ENCODE measurements at places on chromosomes 13 and 19. TPM values are rescaled to one million over a fixed set of nuclear protein-coding genes. Genes with fewer than 3 reads are reported as not detected.

Gene ZNF563
- total RNA-seq = 3.5 TPM

DNA sequence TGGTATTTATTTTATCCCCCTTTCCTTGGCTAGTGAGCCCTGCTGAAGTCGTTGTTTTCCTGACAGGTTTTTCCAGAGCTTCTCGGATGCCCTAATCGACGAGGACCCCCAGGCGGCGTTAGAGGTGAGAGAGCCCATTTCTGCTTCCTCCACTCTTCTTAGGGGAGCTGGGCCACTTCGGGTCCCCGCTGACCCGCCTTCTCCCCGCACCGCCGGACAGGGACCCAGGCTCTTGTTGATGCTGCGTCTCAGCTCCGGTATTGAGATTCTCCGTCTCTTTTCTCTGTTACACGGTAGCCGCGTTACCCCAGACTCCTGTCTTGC, 306 bp downstream of the SUGT1 start:
- DNase-seq = peak; percentile 77

Gene RFPL4A
- total RNA-seq = not detected

- DNase-seq = no peak
These were observed 23.5 kb downstream of the ZNF180 start for GRCh38 chr19:44476559-44477408.

DNA sequence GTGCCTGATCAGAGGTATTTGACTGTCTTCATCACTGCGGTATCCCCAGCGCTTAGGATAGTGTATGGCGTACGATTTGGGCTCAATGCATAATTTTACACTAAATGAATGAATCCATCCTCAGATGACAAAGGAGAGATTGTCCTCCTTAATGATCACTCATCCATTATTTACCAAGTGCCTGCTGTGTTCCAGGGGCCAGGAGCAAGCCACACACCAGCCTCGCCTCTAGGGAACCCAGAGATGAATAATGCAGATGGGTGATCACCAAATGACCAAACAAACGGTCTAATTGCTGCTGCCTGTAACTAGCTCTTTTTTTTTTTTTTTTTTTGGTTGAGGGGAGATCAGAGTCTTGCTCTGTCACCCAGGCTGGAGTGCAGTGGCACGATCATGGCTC, 5.9 kb upstream of the GPR32 start:
- DNase-seq = no peak

- DNase-seq = no peak
These were observed 365.1 kb downstream of the DNAJC15 start for GRCh38 chr13:43388282-43389034.

DNA sequence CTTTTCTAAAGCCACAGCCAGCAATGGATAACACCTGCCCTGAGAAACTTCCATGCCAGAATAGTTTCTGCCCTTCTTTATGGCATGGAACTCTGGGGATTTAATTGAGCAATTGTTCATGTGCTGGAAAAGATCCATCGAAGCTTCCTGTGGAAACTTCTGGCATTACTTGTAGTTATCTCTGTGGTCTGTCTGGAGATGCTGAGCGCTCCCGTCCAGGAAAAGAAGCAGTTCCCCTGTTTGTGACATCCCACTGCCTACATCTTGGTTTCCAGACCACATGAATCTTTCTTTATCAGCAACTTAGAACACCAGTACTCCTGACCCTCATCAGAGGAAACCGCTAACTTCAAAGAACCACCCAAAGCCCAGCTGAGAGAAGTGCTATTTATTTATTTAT, 24.6 kb downstream of the FLT1 start:
- DNase-seq = no peak

DNA sequence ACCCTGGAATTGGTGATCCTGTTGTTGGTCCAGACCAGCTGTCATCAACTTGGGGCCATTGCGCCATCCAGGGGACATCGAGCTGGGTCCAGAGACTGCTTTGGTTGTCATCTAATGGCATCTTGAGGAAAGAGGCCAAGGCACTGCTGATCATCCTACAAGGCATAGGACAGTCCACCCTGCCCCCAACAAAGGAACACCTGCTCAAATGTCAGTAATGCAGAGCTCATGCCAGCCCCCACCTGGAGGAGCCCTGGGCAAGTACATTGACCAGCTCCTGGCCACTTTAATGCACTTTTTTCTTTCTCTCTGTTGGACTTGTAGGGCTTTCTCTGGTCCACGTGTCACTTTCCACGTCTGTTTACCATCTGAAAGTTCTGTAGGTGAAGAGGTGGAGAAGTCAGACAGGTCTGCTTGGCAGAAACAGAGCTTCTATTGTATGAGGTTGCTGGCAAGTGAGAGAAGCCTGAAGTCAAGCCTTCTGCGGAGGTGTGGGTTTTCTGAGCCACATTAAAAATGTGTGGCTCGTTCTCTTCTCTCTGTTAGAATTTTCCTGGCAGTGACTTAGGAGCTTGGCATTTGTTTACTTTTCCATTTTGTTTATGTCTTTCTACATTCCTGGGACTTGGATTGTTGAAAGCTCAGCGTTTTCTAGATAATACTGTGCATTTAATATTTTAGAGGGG, 124.0 kb upstream of the RNF113B start:
- DNase-seq = no peak

GRCh38 chr13:34900288-34900739, 41.8 kb upstream of the NBEA start:
- DNase-seq = no peak

Gene CLDND2
- total RNA-seq = 0.89 TPM

Gene B3GNT8
- total RNA-seq = 11.0 TPM

DNA sequence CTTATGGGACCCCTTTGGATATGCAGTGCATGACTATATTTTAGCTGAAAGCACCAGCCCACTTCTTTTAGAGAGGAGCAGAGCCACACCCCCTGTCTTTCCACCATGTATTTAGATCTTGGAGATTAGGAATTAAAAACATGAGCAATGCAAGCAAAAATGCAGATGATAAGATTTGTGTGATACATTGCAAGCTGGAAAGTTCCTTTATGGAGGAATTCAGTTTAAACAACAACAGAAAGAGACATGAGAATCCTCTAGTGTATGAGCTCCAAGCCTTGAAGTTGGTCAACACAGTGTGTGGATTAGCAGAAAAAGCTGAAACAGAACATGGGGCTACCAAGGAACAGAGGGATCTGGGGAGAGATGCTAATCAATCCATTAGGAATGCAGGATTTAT, 529.8 kb upstream of the NBEA start:
- no peak for DNase-seq

Gene SYT3
- 2.5 TPM for total RNA-seq

- no peak for DNase-seq
These were observed 122.6 kb downstream of the ATP11A start for GRCh38 chr13:112812306-112813055.

DNA sequence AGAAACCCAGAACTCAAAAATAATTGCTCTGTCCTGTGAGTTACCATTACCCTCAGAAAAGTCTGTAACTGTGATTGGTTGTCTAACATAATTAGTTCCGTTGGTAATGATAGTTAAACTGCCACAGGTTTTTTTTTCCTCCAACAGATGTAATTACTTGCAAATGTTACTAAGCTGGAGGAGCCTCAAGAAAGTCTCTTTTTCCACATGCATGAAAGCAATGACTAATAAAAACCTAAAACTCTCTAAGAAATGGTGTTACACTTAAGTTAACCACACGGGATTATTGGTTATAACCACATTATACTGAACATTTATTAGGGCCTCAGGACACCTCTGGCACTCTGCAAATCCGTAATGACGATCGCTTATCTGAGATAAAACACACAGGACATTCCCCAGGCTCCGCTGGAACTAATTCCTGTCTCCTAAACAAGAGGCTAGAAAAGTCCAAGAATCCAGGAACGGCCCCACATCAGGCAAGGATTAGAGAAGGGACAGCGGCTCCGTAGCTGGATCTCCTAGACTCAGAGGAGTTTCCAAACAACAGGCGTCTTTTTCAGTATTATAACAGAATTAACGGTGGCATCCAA, 753 bp downstream of the ZNF235 start:
- DNase-seq = no peak

DNA sequence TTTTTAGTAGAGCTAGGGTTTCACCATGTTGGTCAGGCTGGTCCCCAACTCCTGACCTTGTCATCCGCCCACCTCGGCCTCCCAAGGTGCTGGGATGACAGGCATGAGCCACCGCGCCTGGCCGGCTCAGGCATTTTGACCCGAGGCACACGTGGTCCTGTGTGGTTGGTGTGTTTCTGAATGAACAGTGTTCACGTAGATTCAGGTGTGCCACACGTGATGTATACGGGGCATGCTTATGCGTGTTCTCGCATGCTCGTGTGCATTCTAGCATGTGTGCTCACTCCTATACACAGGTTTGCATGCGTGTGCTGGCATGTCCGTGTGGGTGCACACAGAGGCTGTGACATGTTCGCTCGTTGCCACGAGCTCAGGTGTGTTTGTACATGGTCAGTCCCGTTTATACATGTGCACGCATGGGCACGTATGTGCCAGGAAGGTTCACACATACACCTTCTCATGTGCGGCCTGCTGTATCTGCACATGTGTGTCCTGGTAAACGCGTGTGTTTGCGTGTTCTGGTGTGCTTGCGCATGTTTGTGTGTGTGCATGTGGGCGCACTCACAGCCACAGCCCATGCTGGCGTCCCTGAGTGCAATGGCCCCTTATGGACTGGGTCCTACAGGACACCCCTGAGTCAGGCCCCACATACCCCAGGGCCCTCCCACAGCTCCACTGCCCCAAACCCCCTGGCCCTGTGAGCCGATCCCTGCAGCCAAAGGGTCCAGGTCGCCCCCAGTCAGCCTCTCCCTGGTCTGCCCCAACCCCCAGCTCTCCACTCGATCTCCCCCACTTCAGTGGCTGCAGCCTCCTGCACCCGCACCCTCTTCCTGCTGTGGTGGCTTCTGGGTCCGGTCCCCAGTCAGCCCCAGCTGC, 20.6 kb upstream of the TCF3 start:
- DNase-seq = no peak

Gene SEMA6B
- 5.1 TPM for total RNA-seq

DNA sequence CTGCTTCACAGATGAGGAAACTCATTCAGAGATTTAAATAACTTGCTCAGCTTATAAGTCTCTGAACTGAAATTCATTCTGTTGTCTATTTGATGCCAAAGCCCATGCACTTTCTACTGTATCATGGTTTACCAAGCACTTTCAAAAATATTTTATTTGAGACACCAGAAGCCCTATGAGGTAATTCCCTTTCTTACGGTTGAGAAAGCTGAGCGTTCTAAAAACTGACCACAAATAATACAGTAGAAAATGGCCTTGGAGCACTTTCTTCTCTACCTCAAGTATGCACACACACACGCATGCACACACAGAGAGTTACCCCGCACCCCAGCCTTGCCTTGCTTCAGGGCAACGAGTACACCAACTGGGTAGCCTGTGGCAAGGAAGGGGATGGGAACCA, 228.5 kb downstream of the RFC3 start:
- DNase-seq = no peak

Gene CYP2A7
- total RNA-seq = not detected

GRCh38 chr13:76735641-76736040, 150.6 kb downstream of the KCTD12 start:
- DNase-seq = no peak

- DNase-seq = no peak
These were observed 4.0 kb downstream of the POSTN start for GRCh38 chr13:37594550-37594949.

DNA sequence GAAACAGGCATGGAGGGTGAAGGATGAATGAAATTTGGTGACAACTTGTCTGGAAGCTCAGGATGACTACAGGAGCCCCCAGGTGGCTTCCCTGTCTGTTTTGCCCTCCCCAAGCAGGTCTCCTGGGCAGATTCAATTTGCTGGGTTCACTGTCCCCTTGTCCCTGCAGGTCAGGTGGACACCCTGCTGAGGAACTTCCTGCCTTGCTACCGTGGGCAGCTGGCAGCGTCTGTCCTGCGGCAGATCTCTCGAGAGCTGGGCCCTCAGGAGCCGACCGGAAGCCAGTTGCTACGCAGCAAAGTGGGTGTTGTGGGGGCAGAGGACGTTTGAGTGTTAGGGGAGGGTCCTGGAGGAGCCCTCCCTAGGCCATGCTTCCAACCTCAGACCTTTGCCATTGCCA, 19.1 kb downstream of the PGLS start:
- no peak for DNase-seq

- DNase-seq = no peak
These were observed 126.7 kb downstream of the MAB21L1 start for GRCh38 chr13:35349673-35350278.

Gene RBM26
- 29.5 TPM for total RNA-seq

- peak; percentile 63 for DNase-seq
These were observed 515 bp upstream of the EFNA2 start for GRCh38 chr19:1284979-1285736.

Gene SH2D3A
- 41.2 TPM for total RNA-seq

DNA sequence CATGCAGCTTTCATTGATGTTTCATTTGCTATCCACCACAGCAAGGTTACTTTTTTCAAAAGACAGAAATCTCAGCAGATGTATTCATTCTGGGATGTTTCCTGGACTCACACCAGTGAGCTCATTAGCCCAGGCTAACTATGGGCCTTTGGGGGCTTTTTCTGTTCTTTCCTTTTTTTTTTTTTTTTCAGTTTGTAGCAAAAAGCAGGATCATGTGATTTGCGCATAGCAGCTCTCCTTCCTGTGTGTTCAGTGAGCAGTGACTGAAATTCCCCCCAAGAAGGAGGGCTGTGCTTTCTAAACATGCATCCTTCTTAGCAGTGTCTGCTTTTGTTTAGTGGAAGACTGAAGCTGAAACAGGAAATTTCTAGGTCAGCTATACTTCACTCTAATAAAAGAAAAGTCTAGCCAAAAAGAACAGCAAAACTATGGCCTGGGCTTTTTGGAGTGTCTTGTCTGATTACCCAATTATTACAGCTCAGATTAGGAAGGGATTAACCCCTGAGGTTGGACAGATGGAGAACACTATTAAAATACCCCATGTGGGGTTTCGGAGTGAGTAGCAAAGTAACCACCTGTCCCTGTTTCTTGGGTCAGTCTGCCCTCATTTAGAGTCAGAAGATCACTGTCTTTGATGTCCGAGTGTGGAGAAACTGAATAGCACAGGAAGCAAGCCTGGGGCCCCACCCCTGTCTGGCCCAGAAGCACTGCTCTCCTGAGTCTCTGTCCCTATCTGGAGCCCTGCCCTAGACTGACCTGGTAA, 8.9 kb upstream of the AMER2 start:
- DNase-seq = no peak

DNA sequence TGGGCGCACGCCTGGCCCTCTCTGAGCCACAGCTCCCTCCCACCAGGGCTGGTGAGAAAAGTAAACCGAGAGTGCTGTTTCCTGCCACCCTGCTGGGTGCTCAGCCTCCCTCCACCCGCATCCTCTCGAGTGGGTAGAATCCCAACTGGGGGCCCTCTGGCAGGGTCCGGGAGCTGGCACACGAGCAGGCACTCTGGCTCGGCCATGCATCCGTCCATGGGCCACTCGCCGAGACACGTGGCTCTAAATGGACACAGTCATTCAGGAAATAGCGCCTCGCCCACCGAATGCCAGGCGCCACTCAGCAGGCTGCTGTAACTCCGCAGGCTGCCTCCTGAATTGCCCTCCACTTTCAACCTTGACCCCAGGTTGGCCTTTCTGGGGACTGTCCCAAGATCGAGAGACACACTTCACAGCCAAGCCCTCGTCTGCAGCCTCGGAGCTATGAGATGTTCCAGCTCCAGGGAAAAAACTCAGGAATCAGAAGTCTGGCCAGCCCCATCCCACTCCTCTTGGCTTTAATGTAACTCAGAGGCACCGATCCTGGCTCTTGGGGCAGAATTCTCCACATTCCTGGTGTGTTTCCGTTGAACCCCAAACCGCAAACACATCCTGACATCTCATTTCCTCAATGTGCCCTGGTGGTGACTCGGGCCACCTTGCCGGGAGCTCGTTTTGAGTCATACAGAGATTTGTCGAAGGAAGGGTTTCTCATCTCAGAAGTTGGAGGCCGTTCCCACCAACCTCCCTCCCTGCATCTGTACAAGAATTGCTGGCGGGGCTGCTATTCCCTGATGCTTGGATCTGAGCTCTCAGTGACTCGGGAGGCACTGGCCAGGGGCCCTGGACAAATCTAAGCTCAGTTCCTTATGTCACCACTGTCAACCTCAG, 14.1 kb downstream of the KLF2 start:
- peak; percentile 80 for DNase-seq

Measured in upper lobe of left lung (tissue), 6 donors.